ENCODE measurements at places on chromosomes 11 and 22.

DNA sequence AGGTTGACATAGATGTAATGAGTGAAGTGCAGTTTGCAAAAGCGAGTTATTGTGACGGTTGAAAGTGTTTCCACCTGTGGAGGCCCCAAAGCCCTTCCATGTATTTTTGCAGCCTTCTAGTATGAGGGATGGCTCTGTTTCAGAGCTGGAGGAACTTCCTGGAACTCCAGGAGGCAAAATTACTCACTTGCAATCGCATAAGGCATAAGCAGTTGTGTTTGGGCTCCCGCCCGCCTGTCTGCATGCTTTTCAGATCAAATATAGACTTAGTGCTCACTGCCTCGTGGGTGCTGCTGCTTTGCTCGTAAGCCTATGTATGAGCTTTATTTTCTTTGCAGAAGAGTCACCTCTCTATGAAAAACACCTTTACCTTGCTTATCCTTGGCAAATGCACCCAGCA, 146.8 kb upstream of the LARGE1 start:
- no peaks in the 10 kb centered on the region for H3K4me1 ChIP-seq
- no peak overlapping the region for H3K4me3 ChIP-seq
- DNase-seq = no peak
- H3K27me3 ChIP-seq = no peaks in the 10 kb centered on the region
- H3K36me3 ChIP-seq = no peaks in the 10 kb centered on the region

- no peak overlapping the region for H3K27ac ChIP-seq
- peaks cover 13% of the 10 kb centered on the region for H3K36me3 ChIP-seq
- no peak overlapping the region for H3K4me3 ChIP-seq
- peak; percentile 59 for DNase-seq
- no peaks in the 10 kb centered on the region for H3K27me3 ChIP-seq
These were observed 5.9 kb upstream of the ATF4 start for GRCh38 chr22:39514373-39514973.

DNA sequence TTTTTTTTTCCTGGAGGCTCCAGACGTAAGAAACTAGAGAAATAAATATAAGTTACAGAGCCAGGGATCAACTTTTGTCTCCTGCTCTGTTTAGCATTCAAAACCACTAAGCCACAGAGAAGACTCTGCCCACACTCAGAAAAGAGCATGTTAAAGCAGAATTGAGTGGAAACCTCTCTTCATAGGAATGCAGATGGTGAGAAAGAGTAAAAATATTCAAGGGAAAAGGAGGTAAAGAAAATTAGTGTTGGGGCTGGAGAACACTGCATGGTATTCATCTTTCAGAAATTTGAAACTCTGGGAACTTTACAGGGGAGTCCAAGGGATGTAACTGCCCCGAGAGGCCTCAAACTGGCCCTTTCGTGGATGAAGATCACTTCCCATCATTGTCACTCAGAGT, 65.1 kb downstream of the CLMP start:
- H3K4me1 ChIP-seq = no peaks in the 10 kb centered on the region
- H3K4me3 ChIP-seq = no peak overlapping the region
- H3K27me3 ChIP-seq = no peaks in the 10 kb centered on the region
- DNase-seq = no peak
- H3K27ac ChIP-seq = no peak overlapping the region
- H3K36me3 ChIP-seq = no peaks in the 10 kb centered on the region

- no peak overlapping the region for H3K27ac ChIP-seq
- H3K36me3 ChIP-seq = peaks cover 27% of the 10 kb centered on the region
- no peaks in the 10 kb centered on the region for H3K4me1 ChIP-seq
- no peak overlapping the region for H3K4me3 ChIP-seq
These were observed 166.2 kb downstream of the PGR start for GRCh38 chr11:100963375-100963774.

DNA sequence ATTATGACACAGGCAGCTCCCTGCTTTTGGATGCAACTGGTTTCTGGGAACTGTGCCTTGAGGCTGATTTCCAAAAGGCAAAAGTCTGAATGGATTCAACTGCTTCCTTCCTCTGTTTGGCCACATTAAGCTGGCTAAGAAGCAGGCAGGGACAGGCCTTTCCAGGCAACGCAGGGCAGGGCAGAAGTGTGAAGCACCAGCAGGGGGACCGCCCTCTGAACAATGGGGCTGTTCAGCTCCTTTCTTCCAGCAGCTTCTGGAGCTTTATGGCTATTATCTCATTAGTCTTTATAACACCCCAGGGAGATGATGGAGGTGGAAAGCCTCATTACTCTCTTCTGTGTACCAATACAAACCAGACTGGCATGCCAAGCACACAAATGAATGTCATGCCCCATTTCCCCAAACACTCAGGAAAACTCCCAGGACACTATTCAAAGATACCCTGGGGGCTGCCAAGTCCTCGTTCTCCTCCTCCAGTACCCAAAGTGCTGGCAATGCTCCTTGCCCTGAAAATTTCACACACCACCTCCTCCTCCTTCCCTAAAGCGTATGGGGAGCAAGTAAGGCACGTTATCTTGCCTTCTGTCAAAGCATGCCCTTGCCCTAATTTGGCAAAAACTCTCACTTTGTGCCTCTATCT, 21.3 kb downstream of the MORC2 start:
- H3K4me3 ChIP-seq = no peak overlapping the region
- no peak for DNase-seq
- H3K27ac ChIP-seq = no peak overlapping the region
- no peaks in the 10 kb centered on the region for H3K27me3 ChIP-seq
- H3K4me1 ChIP-seq = no peaks in the 10 kb centered on the region
- H3K36me3 ChIP-seq = peaks cover 64% of the 10 kb centered on the region

DNA sequence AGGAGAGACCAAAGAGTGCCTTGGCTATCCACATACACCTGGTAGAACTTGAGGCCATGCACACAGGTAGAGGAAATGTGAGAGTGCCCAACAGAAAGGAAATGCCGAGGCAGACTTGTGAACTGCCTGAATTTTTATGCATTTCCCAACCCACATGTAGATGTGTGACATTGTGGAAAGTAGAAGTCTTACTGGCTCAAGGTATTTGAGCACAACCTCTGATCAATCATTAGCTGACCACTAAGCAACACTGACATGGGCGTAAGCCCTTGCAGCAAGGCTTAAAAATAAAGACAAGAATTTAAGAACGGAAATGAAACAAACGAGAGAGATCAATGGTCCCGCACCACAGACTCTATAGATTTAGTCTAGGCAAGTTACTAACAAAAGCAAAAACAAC, 62.6 kb downstream of the POLD3 start:
- peaks cover 4% of the 10 kb centered on the region for H3K4me1 ChIP-seq
- no peaks in the 10 kb centered on the region for H3K36me3 ChIP-seq

DNA sequence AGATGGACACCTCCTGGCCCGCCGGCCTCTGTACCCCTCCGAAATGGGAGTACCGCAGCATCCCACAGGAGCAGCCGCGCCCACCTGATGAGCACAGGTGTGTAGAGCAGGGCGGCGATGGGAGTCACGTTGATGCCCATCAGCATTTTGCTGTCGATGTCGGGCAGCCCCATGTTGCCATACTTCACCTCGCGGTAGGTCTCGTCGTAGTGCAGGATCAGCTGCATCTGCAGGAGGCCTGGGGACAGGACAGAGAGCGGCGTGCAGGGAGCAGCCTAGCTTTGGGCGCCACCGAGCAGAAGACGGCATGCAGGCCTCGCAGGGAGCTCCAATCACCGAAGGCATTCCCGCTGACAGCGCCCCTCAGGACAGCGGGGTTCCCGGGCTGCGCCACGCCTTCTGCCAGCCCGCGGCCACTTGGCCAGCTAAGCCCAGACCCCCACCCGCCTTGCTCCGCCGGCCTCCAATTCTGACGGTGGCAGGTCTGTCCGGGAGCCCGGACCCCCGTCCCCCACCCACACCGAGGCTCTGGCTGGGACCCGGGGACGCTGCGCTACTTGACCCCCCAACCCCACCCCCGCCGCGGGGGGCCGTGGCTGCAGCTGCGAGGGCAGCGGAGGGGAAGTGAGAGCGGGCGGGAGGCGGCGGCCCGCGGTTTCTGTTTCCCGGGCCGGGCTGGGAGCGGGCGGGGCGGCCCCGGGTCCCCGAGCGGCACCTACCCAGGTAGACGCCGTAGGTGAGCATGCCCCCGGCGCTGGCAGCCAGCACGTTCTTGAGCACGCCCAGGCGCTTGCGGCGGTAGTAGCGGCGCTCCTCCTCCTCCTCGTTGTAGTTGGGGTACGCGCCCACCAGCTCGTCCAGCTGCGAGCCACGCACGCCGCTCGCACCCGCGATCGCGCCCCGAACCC, 705 bp downstream of the UNC93B1 start:
- no peaks in the 10 kb centered on the region for H3K4me1 ChIP-seq
- peak overlapping the region; percentile 69 for H3K4me3 ChIP-seq
- H3K27ac ChIP-seq = no peak overlapping the region
- H3K27me3 ChIP-seq = no peaks in the 10 kb centered on the region

GRCh38 chr22:27094633-27095308, 437.4 kb downstream of the MIAT start:
- H3K27ac ChIP-seq = no peak overlapping the region
- peak; percentile 60 for DNase-seq
- H3K4me1 ChIP-seq = peaks cover 5% of the 10 kb centered on the region
- H3K36me3 ChIP-seq = no peaks in the 10 kb centered on the region
- H3K4me3 ChIP-seq = no peak overlapping the region
- peaks cover 2% of the 10 kb centered on the region for H3K27me3 ChIP-seq

DNA sequence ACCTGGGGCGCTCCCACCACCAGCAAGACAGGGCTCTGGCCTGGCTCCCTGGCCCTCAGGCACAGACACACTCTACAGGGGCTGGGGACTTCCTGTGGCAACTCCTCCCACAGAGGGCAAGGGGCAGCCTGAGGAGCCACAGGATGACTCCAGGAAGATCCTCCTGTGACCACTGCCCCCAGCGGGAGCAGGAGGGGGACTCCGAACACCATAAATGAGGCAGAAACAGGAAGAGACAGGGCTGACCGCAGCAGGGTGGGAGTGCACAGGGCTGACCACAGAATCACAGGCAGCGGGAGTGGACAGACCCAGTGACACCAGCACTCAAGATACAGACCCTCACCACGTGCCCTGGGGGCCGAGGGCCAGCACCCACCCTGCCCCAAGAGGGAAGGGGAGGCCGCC, 10.8 kb downstream of the ARAP1 start:
- H3K4me3 ChIP-seq = no peak overlapping the region
- no peak overlapping the region for H3K27ac ChIP-seq
- DNase-seq = no peak
- H3K4me1 ChIP-seq = peaks cover 14% of the 10 kb centered on the region

- peaks cover 9% of the 10 kb centered on the region for H3K36me3 ChIP-seq
- H3K4me3 ChIP-seq = no peak overlapping the region
- no peak overlapping the region for H3K27ac ChIP-seq
- no peaks in the 10 kb centered on the region for H3K27me3 ChIP-seq
- DNase-seq = no peak
These were observed 18.8 kb upstream of the SUN2 start for GRCh38 chr22:38774496-38775166.

DNA sequence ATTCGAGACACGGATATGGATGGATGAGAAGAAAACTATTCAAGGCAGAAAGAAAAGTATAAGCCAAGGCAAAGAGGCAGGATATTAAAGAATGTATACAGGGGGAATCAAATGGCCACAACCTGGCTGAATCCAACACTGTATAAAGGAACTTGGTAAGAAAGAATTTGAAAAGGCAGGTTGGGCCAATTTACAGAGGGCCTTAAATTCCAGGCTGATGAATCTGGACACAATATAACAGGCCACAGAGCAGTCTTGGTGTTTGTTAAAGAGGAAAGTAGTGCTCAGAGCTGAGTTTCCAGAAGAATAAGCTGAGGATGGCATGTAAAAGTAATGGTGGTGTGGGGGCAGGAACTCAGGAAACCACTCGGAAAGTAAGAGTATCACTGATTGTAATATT, 72.3 kb upstream of the POU2AF2 start:
- no peak for DNase-seq
- H3K4me3 ChIP-seq = no peak overlapping the region
- H3K4me1 ChIP-seq = peaks cover 9% of the 10 kb centered on the region
- no peak overlapping the region for H3K27ac ChIP-seq

DNA sequence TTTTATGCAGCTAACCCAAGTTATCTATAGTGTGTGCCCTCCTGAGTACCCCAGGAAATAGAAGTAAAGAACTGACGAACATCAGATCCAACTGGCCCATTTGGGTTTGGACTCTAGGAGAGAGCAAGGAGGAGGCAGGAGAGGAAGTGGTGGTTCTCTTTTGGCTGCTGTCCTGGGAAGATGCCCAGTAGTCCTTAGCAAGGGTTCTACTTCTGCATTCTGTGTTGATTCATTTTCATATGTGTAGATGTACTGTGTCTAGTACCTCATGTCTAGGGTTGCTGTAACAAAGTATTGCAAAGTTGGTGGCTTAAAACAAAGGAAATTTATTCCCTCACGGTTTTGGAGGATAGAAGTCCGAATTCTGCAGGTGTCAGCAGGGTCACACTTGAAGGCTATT, 6.6 kb upstream of the MMP27 start:
- no peak for DNase-seq
- no peak overlapping the region for H3K27ac ChIP-seq
- H3K4me3 ChIP-seq = no peak overlapping the region
- H3K36me3 ChIP-seq = no peaks in the 10 kb centered on the region
- no peaks in the 10 kb centered on the region for H3K27me3 ChIP-seq

GRCh38 chr11:73980001-73980961, 2.4 kb downstream of the UCP2 start:
- H3K4me3 ChIP-seq = no peak overlapping the region
- no peaks in the 10 kb centered on the region for H3K27me3 ChIP-seq
- no peaks in the 10 kb centered on the region for H3K36me3 ChIP-seq
- H3K27ac ChIP-seq = no peak overlapping the region
- H3K4me1 ChIP-seq = peaks cover 12% of the 10 kb centered on the region

- H3K27me3 ChIP-seq = no peaks in the 10 kb centered on the region
- no peaks in the 10 kb centered on the region for H3K36me3 ChIP-seq
- peaks cover 2% of the 10 kb centered on the region for H3K4me1 ChIP-seq
- no peak for DNase-seq
- H3K27ac ChIP-seq = no peak overlapping the region
These were observed 113.0 kb downstream of the NTM start for GRCh38 chr11:131483453-131483852.
